GM13977 (cell line): ENCODE measurements at places on chromosomes 7 and 10.
A peak's percentile ranks its signal among the peaks of the same experiment; 100 is the strongest.

GRCh38 chr10:63799521-63800300 lies 278.5 kb downstream of the REEP3 start:
- DNase-seq, result no peak

- no peak for DNase-seq
Observed at GRCh38 chr7:134778941-134779740, at the start of gene CALD1. Gene CALD1 (plus strand): TSS chr7:134779634. CDS start chr7:134867734, 88,100 bp downstream.

GRCh38 chr7:119996634-119997033 lies 276.3 kb upstream of the KCND2 start:
- DNase-seq, result no peak

GRCh38 chr10:75187961-75188426 lies 22.6 kb upstream of the VDAC2 start:
- peak; percentile 76 for DNase-seq

- DNase-seq, result no peak
Observed at GRCh38 chr7:11369696-11370095, 396.0 kb downstream of the PHF14 start.

- no peak for DNase-seq
Observed at GRCh38 chr10:84401854-84402611, 73.6 kb downstream of the CCSER2 start.

- DNase-seq, result no peak
Observed at GRCh38 chr7:130887957-130888371, 154.0 kb upstream of the KLF14 start.

- no peak for DNase-seq
Observed at GRCh38 chr7:151781161-151781845, 95.6 kb downstream of the PRKAG2 start.

DNA sequence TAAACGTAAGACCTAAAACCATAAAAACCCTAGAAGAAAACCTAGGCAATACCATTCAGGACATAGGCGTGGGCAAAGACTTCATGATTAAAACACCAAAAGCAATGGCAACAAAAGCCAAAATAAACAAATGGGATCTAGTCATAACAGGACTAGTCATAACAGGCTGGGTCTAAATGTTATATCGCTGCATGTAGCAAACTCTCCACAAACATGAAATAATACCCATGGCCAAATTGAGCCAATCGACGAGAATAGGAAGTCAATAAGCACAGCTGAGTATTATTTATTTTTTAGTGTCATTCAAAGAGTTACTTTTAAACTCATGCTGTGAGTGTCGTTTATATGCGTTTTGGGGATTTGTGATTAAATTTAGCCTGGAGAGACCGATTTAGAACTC lies 225.1 kb downstream of the TFEC start:
- no peak for DNase-seq

GRCh38 chr7:127665922-127666321 lies 13.9 kb downstream of the SND1 start:
- DNase-seq, result no peak

GRCh38 chr7:70000737-70001348 lies 402.6 kb downstream of the AUTS2 start:
- DNase-seq, result no peak

GRCh38 chr10:59561477-59562121 lies 148.1 kb downstream of the SLC16A9 start:
- DNase-seq, result no peak

DNA sequence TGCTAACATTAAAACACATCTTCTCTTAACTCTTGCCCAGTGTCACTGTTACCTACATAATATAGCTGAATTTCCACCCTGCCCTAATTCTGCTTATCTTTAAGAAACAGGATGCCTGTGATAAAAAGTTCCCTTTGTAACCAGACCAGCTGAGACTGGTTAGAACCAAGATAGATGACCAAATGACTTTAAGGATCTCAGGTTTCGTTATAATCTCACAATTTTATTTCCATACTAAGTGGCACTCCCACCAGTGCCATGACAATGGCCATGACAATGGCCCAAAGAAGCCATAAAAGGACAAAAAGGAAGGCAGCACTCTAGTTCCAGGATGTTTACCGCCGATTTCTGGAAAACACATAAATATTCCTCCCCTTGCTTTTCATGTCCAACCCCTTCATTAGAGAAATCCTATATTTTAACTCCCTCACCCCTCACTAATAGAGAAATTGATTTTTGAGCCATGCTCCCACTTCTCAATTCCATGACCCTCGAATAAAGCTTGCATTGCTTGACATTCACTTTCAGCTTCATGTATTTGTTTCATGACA lies 126.1 kb downstream of the ELAPOR2 start:
- no peak for DNase-seq

DNA sequence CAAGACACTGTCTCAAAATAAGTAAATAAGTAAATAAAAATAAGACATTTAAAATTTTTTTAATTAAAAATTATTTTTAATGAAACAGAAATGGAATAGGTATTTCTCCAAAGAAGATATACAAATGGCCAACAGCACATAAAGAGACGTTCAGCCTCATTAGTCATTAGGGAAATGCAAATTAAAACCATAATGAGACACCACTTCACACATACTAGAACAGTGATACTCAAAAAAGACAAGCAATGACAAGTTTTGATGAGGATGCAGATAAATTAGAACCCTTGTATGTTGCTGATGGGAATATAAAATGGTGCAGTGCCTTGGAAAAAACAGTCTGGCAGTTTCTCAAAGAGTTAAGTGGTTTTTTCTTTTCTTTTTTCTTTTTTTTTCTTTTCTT lies 26.5 kb upstream of the C10orf67 start:
- no peak for DNase-seq

DNA sequence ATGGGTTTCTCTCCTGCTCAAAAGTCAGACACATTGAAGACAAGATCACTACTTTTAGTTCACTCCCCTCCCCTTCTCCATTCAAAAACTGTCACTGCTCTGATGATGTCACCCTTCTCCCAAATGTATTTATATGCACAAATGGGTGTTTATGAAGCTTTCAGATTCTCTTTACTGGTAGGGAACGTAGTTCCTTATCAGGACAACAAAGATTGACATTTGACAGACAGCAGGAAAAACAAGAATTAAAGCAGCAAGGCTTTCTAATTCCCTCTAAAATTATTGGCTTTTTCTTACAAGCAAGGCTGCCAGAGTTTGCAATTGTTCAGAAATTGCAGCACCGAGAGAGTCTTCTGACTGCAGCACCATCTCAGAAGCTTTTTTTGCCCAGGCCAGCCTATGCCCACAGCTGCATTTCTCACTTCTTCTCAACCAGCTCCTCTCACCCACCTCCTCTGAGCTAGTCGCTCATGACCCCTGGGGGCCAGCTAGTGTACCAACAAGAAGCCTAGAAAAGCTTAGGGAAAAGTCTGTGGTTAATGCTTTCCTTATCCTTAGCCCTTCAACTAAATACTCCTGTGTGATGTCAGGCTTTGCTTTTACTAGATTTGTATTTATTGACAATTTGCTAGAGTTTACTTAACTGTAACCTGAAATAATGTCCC lies 265.1 kb downstream of the HTR7 start:
- DNase-seq, result peak; percentile 6

GRCh38 chr7:103388469-103389140 lies 41.2 kb downstream of the PSMC2 start:
- DNase-seq, result no peak

DNA sequence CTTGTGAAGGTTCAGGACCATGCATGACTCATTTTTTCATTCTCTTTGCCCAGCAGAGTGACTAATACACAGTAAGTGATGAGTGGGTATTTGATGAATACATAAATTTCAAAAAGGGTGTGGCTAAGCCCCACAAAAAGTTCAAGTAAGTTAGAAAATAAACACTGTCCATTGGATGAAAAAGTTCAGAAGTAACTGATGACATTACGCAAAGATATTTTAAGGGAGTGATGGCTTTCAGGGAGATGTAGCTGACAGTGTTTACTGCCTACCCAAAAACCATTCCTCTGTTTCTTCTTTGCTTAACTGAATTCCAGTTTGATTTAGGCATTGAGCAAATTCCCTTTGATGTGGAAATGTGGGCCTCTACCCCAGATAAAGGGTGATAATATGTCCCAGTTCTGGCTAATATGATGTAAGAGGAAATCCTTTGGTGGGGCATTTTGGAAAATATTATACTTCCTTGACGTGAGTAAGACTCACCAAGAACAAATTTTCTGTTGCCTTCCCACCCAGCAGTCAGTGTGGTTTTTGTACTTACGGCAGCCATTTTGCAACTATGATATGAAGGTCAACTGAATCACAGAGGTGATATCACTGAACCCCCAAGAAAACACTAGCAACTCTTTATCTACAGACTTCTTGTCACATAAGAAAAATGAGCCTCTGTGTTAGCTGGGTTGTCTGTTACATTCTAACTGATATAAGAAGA lies 29.0 kb upstream of the EBLN1 start:
- no peak for DNase-seq

DNA sequence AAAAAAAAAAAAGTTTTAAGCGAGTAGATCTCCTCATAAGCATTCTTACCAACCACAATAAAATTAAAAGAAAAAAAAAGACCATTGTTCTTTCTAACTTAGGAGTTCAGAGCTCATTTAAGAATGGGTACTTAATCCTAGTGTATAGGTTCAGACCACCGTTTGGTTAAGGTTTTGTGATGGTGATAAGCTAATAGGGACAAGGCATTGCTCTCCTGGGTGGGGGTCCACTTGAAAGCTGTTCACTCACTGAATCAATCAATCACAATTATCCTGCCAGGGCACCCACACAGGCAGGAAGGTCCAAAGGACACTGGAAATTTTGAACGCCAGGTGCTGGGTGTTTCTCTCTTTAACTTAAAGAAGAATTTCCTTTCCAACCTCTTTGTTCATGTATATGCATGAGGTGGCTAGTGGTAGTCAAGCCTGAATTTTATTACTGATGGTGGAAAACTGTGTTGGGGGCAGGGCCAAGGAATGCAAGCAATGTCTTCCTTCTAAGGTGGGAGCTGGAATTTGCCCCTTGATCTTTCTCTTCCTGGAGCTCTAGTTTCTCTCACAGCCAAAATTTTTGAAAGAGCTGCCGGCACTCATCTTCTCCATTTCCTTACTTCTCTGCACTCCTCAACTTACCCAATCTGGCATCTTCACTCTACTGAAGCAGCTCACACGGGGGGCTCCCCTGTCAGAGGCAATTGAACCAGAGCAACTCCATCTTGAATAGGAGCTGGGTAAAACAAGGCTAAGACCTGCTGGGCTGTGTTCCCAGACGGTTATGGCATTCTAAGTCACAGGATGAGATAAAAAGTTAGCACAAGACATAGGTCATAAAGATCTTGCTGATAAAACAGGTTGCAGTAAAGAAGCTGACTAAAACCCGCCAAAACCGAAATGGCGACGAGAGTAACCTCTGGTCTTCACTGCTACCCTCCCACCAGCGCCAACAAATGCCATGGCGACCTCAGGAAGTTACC lies 7.5 kb upstream of the FAM131B start:
- DNase-seq, result no peak

- peak; percentile 51 for DNase-seq
Observed at GRCh38 chr7:98314469-98314868, 33.0 kb downstream of the BRI3 start.
